ENCODE measurements at places on chromosomes 16 and 17. TPM values are rescaled to one million over a fixed set of nuclear protein-coding genes. Genes with fewer than 3 reads are reported as not detected.

GRCh38 chr17:45345246-45345553 is 28.4 kb upstream of the MAP3K14 start:
- no peak for DNase-seq

CACNG1 gene
- total RNA-seq: not detected

DNA sequence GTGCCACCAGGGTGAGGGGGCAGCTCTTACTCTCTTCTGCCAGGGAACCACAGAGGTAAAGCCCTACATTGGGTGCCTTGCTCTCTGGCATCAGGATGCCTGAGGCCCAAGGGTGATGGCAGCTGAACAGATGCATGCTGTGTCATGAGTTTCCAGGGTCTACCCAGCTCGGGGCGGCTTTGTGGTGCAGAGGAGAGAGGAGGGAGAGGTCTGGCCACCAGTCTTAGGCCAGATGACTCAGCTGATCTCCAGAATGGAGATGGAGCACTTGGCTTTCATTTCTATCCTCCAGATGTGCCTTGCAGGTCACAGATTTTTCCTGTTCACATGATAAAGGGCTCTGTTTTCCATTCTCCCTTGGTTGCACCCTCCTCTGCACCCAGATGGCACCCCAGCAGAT is 23.6 kb upstream of the USP22 start:
- no peak for DNase-seq

GRCh38 chr17:2825253-2825970 is 29.2 kb downstream of the RAP1GAP2 start:
- DNase-seq: no peak

- no peak for DNase-seq
These were observed 21.7 kb upstream of the PAFAH1B1 start for GRCh38 chr17:2571523-2572303.

TMEM219 gene
- 99.4 TPM for total RNA-seq

DNA sequence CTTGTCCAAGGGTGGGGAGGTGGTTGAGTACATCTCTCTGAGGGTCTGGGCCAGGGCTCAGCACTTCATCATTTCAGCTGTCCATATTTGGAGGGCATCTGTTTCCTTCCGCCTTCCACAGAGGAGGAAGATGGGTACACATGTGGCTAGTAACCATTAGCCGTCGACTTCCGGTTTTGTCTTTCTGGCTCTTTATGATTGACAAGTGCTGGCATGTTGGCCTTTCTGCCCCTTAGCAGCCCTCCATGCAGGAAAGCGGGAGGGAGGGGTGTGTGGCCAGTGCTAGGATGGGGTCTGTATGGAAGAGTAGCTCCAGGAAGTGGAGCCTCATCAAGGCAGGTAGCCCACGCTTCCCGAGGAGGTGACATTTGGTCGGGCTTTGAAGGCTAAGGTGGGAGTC is 69.6 kb downstream of the RAI1 start:
- DNase-seq: no peak

PRR35 gene
- not detected for total RNA-seq

KREMEN2 gene
- not detected for total RNA-seq

SPEM2 gene
- total RNA-seq: not detected

DNA sequence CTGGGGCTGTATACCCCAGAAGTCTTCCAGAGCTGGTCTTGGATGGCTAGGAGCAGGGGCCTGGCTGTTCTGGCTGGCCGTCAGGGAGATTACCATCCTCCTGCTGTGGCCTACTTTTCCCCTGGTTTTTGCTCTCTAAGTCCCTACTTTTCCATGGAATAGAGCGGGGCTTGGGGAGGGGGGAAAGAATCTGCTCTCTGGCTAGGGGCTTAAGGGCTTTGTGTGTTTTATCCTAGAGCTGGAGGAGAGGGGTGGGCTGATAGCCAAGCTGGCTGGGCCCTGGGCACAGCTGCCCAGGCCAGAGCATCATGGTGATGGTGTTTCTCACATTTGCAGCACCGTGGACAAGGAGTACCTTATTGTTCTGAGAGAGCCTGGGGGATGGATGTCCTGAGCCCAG is 3.6 kb downstream of the NRN1L start:
- DNase-seq: no peak

CA7 gene
- not detected for total RNA-seq

DNA sequence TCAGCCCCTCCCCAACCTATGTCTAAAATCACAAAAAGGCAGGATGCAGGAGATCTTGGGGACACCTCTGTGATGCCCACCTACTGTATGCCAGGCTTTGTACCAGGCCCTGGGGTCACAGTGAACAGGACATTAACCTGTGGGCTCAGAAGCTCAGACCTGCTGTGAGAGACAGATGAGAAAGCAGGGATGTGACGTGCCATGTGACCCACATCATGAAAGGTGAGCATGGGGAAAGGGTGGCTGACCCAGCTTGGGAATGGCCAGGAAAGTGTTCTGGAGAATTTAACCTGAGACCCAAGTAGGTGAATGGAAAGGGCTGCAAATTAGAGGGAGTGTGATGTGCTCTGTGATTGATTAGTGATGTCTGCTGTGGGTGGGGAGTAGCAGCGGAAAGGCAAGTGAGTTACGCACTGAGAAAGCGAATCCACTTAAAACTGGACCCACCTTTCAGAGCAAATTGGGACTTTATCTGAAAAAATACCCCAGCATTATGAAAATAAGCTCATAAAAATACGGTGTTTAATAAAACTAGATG is 132.2 kb downstream of the IRF8 start:
- DNase-seq: no peak

GRCh38 chr17:75049706-75050105 is 2.7 kb downstream of the KCTD2 start:
- DNase-seq: no peak

- DNase-seq: no peak
These were observed 185.1 kb downstream of the RPTOR start for GRCh38 chr17:80729761-80730160.

- DNase-seq: no peak
These were observed 7.7 kb upstream of the TMEM98 start for GRCh38 chr17:32920293-32920692.

CCL1 gene
- not detected for total RNA-seq

CES1 gene
- not detected for total RNA-seq

GRCh38 chr17:3870871-3871306 is 22.0 kb downstream of the CAMKK1 start:
- peak; percentile 66 for DNase-seq

- DNase-seq: no peak
These were observed 37.2 kb downstream of the LITAFD start for GRCh38 chr16:8919089-8919933.

- no peak for DNase-seq
These were observed 98.1 kb downstream of the CDH11 start for GRCh38 chr16:65023802-65024201.

- no peak for DNase-seq
These were observed 594 bp upstream of the TGFB1I1 start for GRCh38 chr16:31471241-31471874.

DNA sequence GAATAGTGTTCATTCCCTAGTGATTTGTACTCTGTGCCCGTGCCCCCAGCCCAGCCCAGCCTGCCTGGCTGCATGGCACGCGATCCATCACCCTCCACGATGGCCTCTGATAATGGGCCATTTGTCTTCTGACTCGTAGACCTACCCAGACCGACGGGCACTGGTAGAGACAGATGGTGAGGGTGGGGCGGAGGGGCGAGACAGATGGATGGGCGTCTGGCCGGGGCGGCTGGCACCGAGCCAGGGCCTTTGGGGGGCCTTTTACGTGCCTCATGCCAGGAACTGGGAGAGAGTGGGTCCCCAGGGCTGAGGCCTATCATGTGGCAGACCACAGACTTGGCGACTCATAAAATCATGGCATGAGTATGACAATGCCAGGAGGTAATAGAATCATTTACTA is 25.4 kb downstream of the CRHR1 start:
- DNase-seq: no peak

- no peak for DNase-seq
These were observed 31.7 kb upstream of the CDH11 start for GRCh38 chr16:65153365-65154105.

- DNase-seq: no peak
These were observed 197.7 kb upstream of the CDH5 start for GRCh38 chr16:66168777-66169176.

HOXB9 gene
- 1.1 TPM for total RNA-seq

DNA sequence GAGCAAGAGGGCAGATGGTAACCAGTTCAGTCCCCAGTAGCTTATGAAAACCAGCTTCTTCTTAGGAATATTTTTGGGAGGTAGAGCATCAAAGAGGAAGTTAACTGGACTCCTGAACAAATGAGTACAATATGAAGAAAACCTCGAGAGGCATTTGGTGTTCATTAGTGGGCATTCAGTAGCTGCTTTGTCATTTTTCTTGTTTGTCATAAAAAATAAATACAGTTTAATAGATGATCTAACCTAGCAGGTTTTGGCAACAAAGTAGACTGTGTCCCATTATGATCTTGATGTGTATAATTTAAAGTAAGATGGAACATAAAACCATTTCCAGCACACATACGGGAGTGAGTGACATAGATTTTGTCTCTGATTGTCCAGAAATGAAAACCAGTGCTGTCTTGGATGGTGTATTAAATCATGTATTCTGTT is 173.1 kb downstream of the HS3ST3A1 start:
- no peak for DNase-seq

GJD3 gene
- 0.39 TPM for total RNA-seq

GCGR gene
- total RNA-seq: not detected

OR1A2 gene
- total RNA-seq: not detected

DNA sequence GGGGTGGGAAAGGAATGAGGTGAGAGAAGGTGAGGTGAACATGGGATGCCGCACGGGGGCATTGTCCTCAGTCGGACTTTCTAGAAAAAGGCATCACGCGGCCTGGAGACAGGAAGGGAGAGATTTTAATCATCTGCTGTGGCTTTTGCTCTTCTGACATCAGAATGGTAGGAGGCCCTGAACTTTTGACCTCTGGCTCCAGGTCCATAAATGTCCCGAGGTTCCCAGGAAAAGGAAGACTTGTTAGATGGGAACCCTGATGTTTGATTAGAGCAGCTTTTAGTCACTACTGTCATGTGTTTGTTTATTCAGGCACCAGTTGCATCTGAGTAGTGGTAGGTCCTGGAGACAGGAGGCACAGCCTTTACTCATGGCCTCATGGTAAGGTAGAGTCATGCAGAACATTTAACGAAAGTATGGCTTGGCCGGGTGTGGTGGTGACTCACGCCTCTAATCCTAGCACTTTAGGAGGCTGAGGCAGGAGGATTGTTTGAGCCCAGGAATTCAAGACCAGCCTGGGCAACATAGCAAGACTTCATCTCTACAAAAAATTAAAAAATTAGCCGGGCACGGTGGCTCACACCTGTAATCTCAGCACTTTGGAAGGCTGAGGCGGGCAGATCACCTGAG is 203.1 kb downstream of the MSI2 start:
- DNase-seq: no peak

KLHL10 gene
- not detected for total RNA-seq

DNA sequence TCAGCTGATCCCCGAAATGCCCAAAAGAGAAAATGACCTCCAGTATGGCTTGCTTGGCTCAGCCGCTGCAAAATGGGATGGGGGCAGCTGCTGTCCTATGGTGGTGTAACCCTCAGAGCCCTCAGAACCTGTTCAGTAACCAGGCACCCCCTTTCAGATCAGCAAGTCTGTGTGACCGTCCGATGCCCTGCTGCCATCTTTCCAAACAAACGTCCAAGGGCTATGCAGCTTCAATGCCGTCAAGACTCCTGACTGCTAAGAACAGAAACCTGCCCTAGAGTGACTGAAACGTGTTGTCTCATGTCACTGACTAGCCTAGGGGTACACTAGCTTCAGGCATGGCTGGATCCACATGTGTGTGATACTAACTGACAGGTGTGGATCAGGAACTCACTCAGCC is 70.4 kb downstream of the GNAO1 start:
- DNase-seq: no peak

- no peak for DNase-seq
These were observed 168.2 kb upstream of the IRX6 start for GRCh38 chr16:55155815-55156214.

- DNase-seq: no peak
These were observed 44.5 kb downstream of the ARHGAP17 start for GRCh38 chr16:24970708-24971107.

SLC38A8 gene
- total RNA-seq: not detected

- no peak for DNase-seq
These were observed 123.7 kb downstream of the CHD9NB start for GRCh38 chr16:52928955-52929354.

KNOP1 gene
- total RNA-seq: 43.2 TPM

DNA sequence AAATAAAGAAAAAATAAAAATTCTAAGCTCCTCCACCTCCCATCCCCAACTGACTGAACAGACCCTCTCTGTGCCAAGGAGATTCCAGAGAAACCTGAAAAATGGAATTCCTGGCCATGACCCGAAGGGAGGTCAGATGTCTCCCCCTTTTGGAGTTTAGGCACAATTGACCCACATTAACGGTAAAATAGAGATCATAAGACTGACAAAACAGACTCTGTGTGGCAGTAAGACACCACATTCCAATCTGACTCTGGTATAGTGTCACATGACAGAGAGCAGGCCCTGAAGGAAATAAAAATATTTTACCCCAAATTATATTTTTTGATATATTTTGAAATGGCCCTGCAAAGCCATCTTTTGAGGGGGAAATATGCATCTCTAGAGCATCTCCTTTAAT is 115.1 kb upstream of the ZKSCAN2 start:
- DNase-seq: no peak

GRCh38 chr17:82297714-82298537 is 19.5 kb downstream of the CD7 start:
- peak; percentile 84 for DNase-seq

DPEP2 gene
- total RNA-seq: 0.18 TPM

DNA sequence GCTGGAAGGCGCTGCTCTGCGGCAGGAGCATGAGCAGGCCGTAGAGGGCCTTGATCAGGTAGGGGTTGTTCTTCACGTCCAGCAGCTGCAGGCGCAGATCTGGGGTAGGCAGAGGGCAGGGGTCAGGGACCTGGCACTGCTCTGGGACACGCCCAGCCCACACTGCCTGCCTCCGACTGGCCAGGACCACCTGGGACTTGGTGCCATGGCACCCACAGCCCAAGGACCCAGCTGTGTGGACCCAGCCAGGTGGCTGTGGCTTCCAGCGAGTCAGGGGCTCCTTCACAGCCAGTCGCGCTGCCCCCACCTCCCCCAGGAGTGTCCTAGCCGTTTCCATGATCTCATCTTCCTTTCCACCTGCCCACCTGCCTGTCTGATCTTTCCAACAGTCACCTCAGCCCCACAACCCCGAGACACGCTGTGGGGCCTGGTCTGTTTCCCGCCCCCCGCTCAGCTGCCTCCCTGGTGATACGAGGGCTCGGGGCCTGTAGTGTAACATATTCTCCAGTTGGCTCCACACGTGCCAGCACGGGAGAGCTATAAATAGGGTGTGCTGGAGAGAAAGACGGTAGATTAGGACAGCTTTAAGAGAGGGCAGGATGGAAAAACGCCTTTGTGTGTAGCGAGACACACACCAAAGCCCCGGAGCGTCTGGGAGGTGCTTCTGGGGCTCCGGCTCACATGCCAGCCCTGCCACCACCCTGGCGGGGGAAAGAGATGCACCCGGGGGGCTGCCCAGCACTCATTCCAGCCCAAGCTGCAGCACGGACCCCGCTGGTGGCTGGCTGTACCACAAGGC is 7.2 kb upstream of the MTSS2 start:
- DNase-seq: no peak
